ENCODE measurements at places on chromosomes 12 and 14.

GRCh38 chr14:61475316-61475715 lies 153.9 kb downstream of the PRKCH start:
- DNase-seq: no peak

DNA sequence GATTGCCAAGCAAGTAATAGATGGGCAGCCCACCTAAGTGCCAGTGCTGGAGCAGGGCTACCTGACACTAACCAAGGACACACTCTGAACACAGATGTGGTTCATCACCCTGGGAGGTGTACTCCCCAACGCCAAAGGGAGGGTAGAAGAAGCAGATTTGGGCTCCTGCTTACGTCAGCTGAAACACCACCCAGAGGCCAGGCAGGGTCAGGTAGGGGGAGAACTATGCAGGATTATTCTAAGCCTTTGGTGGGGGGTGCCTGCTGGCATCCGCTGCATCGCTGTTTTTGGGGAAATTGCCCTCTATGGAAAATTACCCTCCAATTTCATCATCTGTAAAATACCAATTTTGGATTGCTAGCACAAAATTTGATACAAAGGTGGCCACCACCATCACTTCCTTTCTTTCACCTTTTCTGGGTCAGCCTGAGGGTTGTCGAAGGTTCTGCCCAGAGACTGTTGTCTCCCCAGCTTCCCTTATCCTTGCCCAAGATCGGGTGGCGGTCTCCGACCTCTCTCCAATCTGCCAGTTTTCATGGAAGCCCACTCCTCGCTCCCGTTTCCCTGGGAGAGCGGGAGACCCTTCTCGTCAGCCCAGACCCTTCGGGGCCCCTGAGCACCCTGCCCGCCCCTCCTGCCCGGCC lies 535 bp downstream of the BIN2 start:
- DNase-seq: peak; percentile 31

DNA sequence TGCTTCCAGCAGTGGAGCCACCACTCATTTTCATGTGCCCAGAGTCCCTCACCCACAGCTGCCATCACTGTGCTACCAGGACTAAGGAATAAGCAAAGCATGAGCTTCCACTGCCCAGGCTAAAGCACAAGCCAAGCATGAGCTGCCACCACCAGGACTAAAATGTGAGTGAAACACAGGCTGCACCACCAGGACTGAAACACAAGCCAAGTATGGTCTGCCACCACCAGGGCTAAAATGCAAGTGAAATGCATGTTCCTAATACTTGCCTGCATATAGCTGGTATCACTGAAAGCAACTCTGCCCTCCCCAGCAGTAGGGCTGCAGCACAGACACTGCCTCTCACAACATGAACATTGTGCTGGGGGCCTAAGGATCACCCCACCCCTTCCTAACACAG lies 30.0 kb downstream of the CEP83 start:
- no peak for DNase-seq

DNA sequence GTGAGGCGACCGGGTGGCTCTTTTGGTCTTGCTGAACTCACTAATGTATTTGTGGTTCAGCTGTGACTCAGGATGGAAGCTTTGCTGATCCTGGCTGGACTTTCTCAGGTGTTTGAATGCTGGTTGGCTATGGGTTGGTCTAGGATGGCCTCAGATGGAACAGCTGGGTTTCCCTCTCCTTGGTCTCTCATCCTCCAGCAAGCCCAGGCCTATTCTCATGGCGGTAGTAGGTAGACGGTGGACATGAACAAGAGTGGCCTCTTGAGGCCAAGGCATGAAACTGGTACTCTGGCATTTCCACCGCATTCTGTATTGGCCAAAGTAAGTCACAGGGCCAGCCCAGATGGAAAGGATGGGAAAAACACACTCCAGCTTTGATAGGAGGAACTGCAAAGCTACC lies 11.8 kb upstream of the POLR3B start:
- no peak for DNase-seq

DNA sequence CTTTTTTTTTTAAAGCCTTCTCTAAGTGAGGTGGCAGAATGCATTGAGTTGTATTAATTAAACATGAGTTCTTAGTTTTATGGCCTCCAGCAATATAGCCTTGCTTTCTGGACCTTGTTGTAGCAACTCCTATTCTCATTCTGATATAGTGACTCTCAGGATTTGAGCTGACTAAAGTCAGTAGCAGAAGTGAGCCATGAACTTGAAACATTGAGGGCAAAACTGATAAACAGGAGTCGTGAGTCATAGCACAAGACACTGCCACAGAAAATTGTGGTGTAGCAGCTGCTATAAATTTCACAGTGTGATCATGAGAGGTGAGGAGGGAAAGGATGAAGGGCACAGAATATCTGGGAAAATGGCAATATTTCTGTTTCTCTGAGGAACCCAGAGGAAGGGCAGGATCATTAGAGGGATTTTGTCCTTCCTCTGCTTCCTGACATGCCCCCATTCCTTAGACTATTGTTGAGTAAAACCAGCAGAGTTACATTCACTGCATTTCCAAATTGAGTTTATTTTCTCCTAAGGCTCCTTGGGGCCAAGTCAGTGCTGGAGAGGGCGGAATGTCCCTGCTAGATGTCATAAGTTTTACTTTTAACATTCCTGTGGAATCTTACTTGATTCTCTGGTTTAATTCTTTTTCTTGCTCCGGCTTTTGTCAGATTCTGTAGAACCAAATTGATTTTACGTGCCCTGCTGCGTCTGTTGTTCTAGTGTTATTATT lies 7.5 kb downstream of the KLRG1 start:
- no peak for DNase-seq

DNA sequence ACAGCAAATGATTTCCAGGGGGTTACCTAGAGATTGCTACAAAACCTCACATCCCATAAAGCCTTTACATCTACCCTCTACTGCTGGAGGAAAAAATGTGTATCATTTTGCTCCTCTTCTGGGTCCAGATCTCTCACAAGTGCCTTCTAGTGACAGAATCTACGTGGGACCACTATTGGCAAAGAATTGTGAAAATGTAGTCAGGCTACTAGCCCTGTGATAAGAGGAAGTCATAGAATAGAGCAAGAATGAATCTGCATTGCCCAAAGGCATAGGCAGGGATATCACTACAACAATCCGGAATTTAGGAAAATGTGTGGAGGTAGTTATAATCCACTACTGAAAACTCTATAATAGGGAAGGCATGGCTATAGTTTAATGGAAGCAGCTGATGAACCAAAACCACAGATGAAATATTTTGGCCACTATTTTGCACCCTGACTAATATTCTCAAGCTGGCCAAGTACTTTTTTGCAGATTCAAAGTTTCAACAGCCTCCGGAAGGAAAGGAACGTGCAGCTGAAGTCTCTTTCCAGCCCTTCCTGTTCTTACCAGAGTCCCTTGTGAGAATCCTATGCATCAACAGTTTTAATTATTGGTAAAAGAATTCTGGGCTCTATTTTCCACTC lies 176.8 kb downstream of the PHLDA1 start:
- DNase-seq: no peak

- no peak for DNase-seq
These were observed 26.6 kb upstream of the GALNT9 start for GRCh38 chr12:132355742-132356681.

GRCh38 chr12:57280211-57281062 lies 29.4 kb upstream of the STAC3 start:
- DNase-seq: peak; percentile 42

DNA sequence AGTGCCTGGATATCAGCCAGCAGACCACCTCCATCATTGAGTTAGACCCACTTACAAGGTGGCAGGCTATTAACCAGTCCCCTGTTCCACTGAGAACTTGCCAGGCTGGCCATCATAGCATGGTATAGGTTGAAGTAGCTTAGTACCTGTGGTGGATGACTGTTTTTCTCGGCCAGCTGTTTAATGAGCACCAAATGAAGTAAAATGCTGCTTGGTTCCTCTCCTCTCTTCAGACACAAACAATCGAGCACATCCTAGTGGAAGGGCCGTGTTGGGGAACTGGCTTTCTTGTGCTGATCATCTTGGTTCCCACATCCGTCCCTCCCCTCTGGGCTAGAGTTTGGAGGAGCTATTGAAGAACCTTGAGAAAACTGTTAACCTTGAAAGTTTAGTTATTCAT lies 486.2 kb downstream of the RAD51B start:
- no peak for DNase-seq

GRCh38 chr14:35632271-35632670 lies 98.3 kb downstream of the INSM2 start:
- DNase-seq: no peak

GRCh38 chr12:45381351-45381750 lies 165.5 kb downstream of the ANO6 start:
- DNase-seq: no peak

- DNase-seq: no peak
These were observed 193.6 kb upstream of the NUDT4 start for GRCh38 chr12:93183940-93184671.

- DNase-seq: no peak
These were observed 49.1 kb upstream of the KCNJ8 start for GRCh38 chr12:21823581-21823980.

- DNase-seq: no peak
These were observed 232.0 kb downstream of the BTG1 start for GRCh38 chr12:91913651-91914050.

DNA sequence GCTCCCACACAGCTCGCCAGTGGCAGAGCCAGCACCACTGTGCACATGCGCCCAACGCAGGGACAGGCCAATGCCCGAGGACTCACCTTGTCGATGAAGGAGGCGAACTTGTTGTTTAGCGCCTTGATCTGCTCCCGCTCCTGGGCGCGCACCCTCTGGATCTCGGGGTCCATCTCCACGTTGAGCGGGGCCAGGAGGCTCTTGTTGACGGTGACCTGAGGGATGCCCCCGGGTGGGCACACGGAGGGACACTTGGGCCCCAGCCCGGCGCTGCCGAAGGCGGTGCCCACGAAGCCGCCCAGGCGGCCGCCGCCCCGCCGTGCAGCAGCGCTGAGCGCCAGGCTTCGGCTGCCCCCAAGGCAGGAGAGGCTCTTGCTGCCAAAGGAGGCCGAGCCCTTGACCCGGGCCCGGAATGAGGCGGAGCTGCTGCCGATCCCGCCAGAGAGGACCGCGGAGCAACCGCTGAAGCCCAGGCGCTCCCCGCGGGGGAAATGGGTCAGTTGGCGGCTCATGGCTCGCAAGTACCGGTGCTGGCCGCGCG lies at the start of gene KRT72:
Gene KRT72, minus strand, starts transcription at position 523 of the 541 bp plus-strand sequence. Its CDS starts 11 bp downstream, at position 512.
- no peak for DNase-seq

- no peak for DNase-seq
These were observed 18.0 kb downstream of the SLC7A7 start for GRCh38 chr14:22797017-22797917.

DNA sequence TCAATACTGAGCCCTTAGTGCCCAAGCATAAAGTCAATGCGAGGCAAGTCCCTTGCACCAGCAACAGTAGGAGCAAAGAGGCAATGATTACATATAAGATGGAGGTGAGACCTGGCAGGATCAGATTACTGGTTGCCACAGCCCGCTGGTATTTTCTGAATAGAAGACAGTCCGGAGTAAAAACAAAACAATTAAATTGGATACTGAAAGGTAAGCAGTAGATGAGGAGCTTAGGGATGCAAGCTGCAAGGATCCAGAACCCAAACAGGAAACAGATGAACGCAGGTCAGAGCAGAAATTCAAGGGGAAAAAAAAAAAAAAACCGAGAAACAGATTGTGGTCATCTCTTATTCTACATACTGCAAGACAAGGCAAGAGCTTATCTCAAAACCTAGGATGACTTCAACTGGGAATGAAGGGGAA lies 119.6 kb downstream of the MED13L start:
- DNase-seq: no peak

- DNase-seq: no peak
These were observed 34.7 kb upstream of the ADAMTS20 start for GRCh38 chr12:43586646-43587245.

- DNase-seq: no peak
These were observed 115.4 kb upstream of the BTG1 start for GRCh38 chr12:92261071-92261470.

DNA sequence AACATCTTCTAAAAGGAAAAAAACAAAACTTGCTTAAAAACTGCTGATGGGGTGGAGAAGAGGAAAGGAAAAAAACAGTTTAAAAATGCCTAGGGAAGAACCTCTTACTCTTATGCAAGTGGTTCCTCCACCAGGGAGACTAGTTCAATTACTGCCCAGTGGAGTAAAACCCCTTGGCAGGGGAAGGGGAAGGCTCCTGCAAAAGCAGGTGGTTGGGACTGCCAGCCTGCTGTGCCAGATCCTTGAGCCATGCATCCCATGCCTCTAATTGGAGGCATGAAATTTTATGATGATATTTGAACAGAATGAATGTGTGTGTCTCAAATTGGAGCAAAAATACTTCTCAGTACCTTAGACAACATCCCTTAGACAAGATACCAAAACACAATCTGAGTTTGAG lies 118.8 kb downstream of the FSCB start:
- DNase-seq: no peak

GRCh38 chr12:101933866-101934514 lies 56.6 kb downstream of the DRAM1 start:
- no peak for DNase-seq

- no peak for DNase-seq
These were observed 122.5 kb downstream of the KTN1 start for GRCh38 chr14:55702511-55702910.

GRCh38 chr12:58349161-58349560 lies 407.8 kb downstream of the ATP23 start:
- DNase-seq: no peak

DNA sequence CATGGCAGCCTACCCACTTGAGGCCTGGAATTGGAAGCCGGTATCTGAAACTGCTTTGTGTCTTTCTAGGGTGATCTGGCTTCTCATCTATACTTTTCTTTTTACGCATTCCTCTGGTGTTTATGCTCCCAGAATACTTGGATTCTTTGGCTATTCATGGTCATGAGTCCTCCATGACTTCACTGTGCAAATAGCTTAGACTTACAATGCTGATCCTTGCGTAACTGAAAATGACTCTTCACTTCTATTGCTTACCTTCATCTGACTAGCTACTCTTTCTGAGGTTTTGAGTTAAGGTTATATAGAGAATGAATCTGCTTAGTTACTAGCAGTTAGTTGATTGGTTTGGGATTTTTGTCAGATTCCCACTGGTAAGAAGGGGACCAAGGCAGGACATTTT lies 121.7 kb upstream of the NOVA1 start:
- no peak for DNase-seq

- DNase-seq: no peak
These were observed 19.5 kb upstream of the CRACR2A start for GRCh38 chr12:3772380-3772779.

All from stimulated activated CD4-positive, alpha-beta T cell treated with anti-CD3 and anti-CD28 coated beads, Interleukin-15, amount 100 ng/mL, for 1 hour (primary cell).